Urinary bladder (tissue), 4 donors: ENCODE measurements at places on chromosomes 2 and 18. TPM values are rescaled to one million over a fixed set of nuclear protein-coding genes. Genes with fewer than 3 reads are reported as not detected.

The UGT1A3 gene
- total RNA-seq, result 1.2 TPM

The SGPP2 gene
- 3.5 TPM for total RNA-seq

The CXCR1 gene
- total RNA-seq, result 0.26 TPM

The ANKZF1 gene
- 30.6 TPM for total RNA-seq

The TTN gene
- total RNA-seq, result 153 TPM

- no peak for DNase-seq
Measured at GRCh38 chr2:96256611-96257113, 9.1 kb downstream of the TMEM127 start.

DNA sequence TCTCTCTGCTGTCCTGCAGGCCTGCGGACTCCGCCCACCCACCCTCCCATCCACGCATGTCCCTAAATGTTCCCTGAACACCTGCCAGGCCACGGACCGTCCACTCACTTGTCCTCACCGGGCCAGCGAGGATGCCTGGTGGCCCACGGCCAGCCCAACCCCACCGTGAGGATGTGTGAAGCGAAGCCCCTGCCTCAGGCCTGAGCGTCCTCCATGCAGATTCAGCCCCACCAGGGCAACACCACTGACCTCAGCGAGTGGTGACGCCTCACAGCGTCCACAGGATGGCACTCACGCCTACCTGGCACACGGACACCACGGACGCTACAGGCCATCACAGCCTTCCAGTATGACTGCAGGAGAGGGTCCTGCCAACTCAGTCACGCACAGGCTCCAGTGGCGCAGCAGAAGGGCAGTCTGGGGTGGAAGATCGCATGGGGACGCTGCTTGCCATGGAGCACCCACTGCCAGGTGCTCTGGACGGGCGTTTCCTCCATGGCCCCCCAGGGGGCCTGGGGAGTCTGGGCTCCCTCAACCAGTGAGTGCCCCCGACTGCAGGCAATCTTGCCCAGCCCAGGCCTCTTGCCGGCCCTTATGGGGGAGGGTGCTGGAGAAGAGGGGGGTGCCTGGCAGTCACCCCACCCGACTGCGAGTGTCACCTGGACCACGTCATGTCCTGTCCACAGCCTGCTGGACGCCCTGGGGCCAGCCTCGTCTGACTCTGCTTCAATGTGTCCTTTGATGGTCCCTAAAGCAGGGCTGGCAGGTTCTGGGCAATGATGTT is 25.4 kb downstream of the HDAC4 start:
- DNase-seq, result no peak

GRCh38 chr2:174259981-174260380 is 11.6 kb upstream of the OLA1 start:
- no peak for DNase-seq

- no peak for DNase-seq
Measured at GRCh38 chr2:129331638-129332037, 647.8 kb upstream of the RAB6C start.

DNA sequence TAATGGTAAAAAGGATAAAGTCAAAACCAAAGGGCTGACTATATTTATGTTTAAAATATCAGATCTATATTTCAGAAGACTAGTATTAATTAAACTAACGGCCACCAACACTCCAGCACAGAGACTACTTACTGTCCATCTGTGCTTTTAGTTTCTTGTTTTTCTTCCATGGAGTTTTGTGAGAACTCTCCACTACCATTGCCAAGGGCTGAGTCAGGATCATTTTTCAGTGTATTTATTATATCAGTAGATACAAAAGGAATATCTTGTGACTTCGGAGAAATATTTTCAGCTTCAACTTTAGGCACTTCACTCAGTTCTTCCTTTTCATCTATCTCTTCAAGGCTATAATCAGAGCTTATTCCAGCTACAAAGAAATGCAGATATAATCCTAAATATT is 79.1 kb upstream of the GRB14 start:
- DNase-seq, result no peak

DNA sequence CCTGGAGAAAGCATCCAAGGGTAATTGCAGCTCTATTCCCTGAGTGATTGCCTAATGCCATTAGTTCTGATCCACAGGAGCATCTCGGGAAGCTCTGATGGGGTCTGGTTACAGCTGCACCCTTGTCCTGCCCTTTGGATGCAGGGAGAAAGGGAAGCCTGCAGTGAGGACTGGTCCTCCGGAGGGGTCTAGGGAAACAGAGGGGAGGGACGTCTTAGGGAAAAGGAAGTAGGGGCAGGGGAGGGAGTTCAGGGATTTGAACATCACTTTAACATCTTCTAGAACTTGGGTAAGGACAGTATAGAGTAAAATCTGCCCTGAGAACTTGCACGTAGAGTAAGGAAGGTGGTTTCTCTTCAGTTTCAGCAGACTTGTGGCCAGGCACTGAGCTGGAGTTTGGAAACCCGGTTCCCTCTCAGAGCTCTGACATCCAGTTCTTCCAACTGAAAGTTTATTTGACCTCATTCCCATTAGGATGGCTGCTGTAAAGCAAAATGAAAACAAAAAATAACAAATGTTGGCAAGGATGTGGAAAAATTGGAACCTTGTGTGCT is 20.5 kb downstream of the ONECUT2 start:
- DNase-seq, result no peak

GRCh38 chr18:52963481-52963880 is 623.5 kb downstream of the DCC start:
- no peak for DNase-seq

DNA sequence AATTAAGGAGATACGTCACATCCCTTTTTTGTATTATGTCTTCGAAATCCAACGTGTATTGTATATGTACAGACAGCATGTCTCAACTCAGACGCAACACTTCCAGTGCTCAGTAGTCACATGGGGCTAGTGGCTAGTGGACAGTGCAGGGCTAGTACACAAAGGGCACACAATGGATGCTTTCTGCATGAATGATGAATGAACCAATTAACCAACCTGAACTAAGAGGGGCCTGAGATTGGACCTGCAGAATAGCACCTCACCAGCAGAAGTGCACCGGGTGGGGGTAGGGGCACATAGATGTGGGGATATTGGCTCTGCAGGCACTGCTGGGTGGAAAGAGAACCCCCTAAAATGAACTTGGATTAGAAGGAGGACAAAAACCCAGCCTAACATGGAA is 20.7 kb downstream of the ST8SIA5 start:
- no peak for DNase-seq

DNA sequence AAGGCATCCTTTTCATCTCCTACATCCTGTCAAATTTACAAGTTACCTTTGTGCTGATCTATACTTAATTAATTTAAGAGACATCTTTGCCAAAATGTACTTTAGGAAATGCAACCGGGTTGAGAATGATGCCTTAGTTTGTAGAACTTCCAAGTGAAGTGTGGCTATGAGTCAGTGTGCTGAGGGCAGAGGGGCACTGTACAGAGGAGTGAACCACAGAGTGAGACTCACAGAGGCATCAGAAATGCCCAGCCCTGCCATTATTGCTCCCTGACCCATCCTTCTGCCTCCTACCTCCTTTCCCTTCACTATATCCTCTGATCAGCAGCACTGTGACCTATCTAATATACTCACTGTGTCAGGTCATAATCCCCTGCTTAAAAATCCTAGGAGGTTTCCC is 320.1 kb downstream of the LRRTM1 start:
- DNase-seq, result no peak

DNA sequence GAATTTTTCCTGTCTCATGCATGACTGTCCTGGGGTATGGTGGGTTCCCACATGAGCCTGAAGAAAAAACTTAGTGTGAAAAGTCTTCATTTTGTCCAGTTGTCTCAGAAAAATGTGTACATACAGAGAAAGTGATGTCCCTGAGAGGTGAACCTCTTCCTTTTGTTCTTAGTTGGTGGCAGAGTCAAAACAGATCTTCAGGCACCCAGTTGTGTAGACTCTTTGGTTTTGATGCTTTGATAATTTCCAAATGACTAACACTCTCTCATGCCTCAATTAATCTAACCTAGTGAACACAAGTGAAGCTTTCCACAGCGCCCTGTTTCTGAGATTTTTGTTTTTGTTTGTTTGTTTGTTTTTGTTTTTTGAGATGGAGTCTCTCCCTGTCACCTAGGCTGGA is 273.5 kb downstream of the PIK3C3 start:
- no peak for DNase-seq

DNA sequence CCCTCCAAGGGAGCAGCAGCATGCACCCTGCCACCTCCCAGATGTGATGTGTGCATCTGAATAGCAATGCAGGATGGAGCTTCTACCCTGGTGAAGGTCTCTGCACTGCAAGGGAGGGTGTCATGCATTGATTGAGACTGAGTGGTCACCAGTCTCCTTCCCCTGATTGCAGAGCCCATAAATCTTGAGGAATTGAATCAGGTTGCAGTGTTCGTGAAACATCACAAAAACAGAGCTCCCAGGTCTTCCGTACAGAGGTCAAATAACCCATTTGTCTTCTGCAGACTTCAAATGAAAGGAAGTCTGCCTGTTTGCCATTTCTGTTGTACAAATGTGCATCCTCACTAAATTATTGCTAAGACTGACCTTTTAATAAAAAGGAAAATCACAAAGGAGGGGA is 136.8 kb downstream of the WDSUB1 start:
- no peak for DNase-seq

GRCh38 chr2:178994264-178994663 is 55.7 kb downstream of the CCDC141 start:
- DNase-seq, result no peak

- no peak for DNase-seq
Measured at GRCh38 chr2:119476301-119477112, 44.9 kb downstream of the TMEM37 start.

- no peak for DNase-seq
Measured at GRCh38 chr2:82650038-82650437, 1809.0 kb downstream of the SUCLG1 start.

- DNase-seq, result no peak
Measured at GRCh38 chr2:38862476-38862875, 13.3 kb downstream of the DHX57 start.

- DNase-seq, result no peak
Measured at GRCh38 chr2:222288590-222289277, 10.1 kb downstream of the PAX3 start.

DNA sequence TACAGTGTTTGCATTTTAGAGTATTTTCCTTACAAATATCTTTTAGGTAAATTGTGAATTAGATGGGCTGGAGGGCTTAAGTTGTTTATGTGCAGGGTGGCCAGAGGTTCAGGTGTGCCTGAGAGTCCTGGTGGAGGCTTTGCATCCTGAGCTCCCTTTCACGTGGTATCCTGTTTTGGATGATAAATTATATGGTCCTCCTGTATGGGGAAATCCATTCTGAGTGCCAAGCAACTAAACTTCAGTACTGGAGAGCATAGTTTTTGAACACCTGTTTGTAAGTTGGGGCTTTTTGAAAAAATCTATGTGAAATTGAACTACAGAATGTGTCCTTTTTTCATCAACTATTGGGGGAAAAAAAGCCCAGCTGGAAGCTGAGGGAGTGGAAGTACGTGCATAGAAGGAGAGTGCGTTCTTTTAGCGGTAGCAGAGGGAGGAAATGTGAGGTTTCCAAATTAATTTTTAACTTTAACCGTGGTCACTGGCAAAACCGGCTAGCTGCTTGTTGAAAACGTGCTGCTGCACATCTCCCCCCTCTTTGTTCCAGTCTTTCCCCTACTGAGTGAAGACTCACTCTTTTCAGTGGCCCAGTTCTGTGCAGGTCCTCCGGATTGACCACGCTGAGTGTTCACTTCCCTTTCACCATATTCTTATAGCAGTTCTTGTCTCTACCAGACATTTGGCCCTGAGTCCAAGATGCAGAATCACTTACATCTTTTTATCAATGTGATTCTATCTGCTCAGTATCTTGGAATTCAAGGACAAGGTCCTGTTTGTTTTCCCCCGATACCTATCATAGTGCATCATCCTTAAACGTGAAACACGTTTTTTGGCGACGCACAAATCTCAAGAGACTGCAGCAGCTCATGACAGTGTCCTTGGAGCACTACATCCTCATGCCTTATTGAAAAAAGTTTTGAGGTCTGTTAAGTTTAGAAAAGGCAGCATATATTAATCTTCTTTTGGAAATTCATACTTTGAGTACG is 15.3 kb downstream of the CNOT11 start:
- no peak for DNase-seq

GRCh38 chr2:158197940-158198339 is 96.3 kb downstream of the UPP2 start:
- no peak for DNase-seq

DNA sequence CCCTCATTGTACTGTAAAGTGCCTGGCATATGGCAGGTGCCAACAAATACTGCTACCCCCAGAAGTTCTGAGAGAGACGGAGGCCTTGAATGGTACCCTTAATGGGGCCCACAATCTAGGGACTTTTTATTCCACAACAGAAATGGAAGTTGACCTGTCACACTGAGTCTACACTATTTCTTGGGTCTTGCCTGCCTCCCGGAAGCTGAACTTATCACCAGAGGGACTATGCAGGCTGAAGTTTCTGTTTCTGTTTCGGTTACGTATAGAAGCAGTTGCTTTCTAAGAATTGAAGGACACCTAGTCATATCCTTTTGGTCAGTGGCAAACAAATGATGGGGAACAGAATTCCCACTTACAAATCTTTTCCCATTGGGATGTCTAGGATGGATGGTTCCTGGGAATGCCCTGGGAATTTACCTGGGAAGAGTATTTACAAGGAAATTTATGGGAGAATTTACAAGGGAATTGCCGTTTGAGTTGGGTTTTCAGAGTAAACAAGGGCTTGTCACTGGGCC is 74.2 kb downstream of the HS1BP3 start:
- no peak for DNase-seq

DNA sequence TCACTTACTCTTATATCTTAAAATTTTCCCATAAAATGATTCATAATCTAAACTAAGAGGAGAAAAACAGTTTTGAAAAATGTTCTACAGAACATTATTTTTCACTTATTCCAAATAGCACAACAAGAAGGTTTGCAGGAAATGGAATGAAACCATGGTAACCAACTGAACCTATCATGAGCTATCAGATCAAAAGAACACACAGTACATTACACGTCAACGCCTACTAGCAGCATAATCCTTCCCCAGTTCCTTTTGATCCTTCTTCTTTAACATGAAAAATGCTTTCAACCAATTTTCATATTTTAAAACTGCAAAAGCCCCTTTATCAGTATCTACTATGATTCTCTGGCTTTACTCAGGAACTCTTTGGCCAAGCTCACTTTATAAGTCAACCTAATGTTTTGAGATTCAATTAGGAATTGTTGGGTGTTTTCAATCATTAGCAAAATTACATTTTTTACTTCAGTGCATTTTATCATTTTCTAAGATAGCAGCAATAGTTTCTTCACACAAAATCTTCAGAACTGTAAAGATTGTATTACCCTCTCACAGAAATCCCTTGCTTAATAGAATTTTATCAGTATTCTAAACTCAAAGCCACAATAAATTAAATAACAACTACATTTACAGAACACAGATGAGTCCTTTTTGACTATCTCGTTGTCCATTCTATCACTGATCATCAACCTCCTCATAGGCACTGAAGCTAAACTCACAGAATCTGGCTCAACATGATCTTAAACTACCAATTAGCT is 102.5 kb downstream of the CHN1 start:
- peak; percentile 54 for DNase-seq

DNA sequence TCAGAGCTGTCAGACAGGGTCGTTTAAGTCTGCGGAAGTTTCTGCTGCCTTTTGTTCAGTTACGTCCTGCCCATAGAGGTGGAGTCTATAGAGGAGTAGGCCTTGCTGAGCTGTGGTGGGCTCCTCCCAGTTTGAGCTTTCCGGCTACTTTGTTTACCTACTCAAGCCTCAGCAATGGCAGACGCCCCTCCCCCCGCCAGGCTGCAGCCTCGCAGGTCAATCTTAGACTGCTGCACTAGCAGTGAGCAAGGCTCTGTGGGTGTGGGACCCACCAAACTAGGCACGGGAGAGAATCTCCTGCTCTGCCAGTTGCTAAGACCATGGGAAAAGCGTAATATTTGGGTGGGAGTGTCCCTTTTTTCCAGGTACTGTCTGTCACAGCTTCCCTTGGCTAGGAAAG is 86.5 kb downstream of the EFEMP1 start:
- DNase-seq, result no peak

- no peak for DNase-seq
Measured at GRCh38 chr2:134056173-134056572, 197.7 kb upstream of the MGAT5 start.
